NCI-H774 (cell line): ENCODE measurements at places on chromosomes 3 and 15.

- no peak for DNase-seq
Observed at GRCh38 chr3:105402287-105402801, 35.6 kb downstream of the ALCAM start.

GRCh38 chr3:122415104-122415744 lies 638 bp downstream of the WDR5B start:
- no peak for DNase-seq

- no peak for DNase-seq
Observed at GRCh38 chr3:79898907-79899306, 131.1 kb upstream of the ROBO1 start.

- peak; percentile 56 for DNase-seq
Observed at GRCh38 chr15:51736751-51737521, 519 bp downstream of the LYSMD2 start.

- DNase-seq, result no peak
Observed at GRCh38 chr3:19173945-19174344, 25.6 kb downstream of the KCNH8 start.

GRCh38 chr15:52790941-52791751 lies 1.0 kb upstream of the ONECUT1 start:
- DNase-seq, result no peak

DNA sequence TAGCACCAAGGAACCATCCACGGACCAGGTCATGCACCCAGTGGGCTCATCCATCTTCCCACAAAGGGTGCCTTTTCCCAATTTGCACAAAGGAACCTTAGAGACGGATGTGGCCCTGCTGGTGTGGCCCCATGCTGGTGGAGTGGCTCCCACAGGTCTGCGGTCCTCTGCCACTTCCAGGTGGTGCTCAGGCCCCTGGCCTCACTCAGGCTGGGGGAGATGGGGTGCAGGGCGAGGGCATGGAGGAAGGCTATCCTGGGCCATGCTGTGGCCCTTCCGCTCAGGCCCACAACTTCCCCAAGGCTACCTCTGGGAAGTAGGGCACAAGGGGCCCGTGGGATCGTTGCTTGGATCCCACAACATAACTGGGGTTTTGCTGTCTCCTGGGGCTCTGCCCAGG lies 5.2 kb upstream of the SYNM start:
- DNase-seq, result no peak

DNA sequence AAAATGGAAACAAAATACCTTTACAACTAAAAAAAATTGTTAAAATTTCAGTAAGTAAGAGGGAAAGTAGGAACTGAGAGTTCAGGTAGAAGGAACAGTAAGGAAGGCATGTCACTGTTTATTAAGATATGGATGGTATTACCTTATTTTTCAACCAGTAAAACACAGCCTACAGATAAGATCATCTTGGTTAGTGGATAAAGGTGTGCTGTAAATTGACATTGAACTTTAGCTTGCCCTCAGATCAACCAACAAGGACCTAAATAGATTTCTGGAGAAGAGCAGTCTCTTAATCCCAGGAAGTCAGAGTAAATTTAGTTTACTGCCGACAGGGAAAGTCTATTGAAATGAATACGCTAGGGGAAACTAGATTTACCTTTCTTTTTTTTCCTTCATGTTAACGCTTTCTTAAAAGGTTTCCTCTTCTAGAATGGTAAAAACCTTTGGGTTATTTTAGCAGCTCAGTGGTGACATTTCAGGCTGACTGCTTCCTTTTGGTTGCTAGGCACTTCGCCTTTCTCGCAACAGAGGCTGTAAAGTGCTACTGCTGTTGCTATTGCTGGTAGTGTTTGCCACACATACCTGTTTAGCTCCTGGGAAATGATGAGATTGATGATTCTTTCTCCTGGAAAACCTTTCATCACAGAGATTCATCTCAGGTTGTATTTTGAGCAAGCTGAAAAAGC lies 12.9 kb downstream of the DZIP3 start:
- no peak for DNase-seq

- no peak for DNase-seq
Observed at GRCh38 chr3:177596248-177596815, 399.1 kb upstream of the TBL1XR1 start.

DNA sequence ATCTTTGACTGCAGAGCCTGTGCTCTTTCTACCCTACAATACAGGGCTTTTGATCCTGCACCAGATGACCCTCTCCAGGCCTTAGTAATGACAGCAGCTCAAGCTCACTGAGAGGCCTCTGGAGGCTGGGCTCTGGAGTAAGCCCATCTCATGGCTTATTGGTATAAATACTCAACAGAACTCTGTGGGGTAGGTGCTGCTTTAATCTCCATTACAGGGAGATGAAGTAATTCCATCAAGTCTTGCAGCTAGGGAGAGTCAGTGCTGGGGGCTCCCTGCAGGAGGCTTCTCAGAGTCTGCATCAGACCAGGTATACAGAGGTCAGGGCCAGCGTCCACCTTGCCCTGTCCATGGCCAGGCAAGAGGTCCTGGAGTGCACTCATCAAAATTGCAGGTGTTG lies 89.2 kb upstream of the SLC6A11 start:
- no peak for DNase-seq

DNA sequence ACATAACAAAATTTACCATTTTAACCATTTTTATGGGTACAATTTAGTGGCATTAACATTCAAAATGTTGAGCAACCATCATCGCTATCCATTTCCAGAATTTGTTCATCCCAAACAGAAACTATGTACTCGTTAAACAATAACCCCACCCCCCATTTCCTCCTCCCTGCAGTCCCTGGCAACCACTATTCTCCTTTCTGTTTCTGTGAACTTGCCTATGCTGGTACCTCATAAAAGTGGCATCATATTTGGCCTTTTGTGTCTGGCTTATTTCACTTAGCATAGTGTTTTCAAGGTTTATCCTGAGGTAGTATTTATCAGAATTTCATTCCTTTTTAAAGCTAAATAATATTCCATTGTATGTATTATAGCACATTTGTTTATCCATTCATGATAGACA lies 32.4 kb downstream of the C3orf80 start:
- no peak for DNase-seq

GRCh38 chr3:184514171-184514490 lies 47.5 kb upstream of the EPHB3 start:
- no peak for DNase-seq

DNA sequence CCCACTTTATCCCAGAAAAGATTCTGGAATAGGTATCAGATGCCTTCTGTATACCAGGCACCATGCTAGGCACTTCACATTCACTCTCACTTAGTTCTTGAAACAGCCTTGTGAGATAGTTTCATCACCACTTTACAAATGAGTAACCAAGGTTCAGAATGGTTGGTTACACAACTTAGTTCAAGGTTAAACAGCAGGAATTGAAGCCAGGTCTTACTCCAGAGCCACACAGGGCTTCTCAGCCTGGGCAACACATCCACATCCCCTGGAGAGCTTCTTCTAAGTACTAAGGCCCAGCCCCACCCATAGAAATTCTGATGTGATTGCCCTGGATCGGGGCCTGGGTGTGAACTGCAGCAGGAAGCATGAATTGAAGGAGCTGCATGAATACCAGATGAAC lies 18.6 kb downstream of the WHAMM start:
- no peak for DNase-seq

- DNase-seq, result no peak
Observed at GRCh38 chr3:27613846-27614500, 108.2 kb downstream of the EOMES start.

GRCh38 chr15:25339431-25339830 lies 99.4 kb downstream of the UBE3A start:
- no peak for DNase-seq

- DNase-seq, result no peak
Observed at GRCh38 chr3:197339841-197340520, 41.6 kb upstream of the DLG1 start.

GRCh38 chr3:8164145-8164544 lies 337.5 kb upstream of the LMCD1 start:
- no peak for DNase-seq

DNA sequence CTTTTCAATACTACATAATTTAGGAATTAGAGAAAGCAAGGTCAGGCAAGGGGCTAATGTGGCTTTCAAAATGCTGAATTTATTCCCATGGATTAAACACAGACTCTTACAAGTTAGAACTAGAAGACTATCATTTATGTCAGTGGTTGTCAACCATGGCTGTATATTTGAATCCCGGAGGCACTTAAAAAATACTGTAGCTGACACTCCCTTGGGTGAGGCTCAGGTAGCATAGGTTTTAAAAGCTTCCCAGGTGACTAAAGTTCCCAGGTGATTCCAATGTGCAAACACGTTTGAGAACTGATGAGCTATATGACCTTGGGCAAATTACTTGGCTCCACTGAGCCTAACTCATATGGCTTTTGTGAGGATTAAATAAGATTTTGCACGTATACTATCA lies 29.6 kb downstream of the AAGAB start:
- no peak for DNase-seq
